ENCODE measurements at places on chromosomes 5 and 9. TPM values are rescaled to one million over a fixed set of nuclear protein-coding genes. Genes with fewer than 3 reads are reported as not detected.

The PCDHGA6 gene
- 10.3 TPM for total RNA-seq

The BARHL1 gene
- total RNA-seq: not detected

The WNK2 gene
- total RNA-seq: 21.3 TPM

The IRGM gene
- total RNA-seq: 0.12 TPM

The F2RL1 gene
- total RNA-seq: 25.9 TPM

The DNAI1 gene
- total RNA-seq: 1.3 TPM

The UBTD2 gene
- 38.5 TPM for total RNA-seq

The PCDHGA9 gene
- total RNA-seq: 9.8 TPM

The WDR38 gene
- not detected for total RNA-seq

The STOML2 gene
- 108 TPM for total RNA-seq

The QRFP gene
- not detected for total RNA-seq

The BTNL8 gene
- 0.47 TPM for total RNA-seq

The S1PR3 gene
- 77.5 TPM for total RNA-seq

The ZNF483 gene
- 14.8 TPM for total RNA-seq

The TEX48 gene
- not detected for total RNA-seq

The DND1 gene
- 0.76 TPM for total RNA-seq

The TRIM36 gene
- total RNA-seq: 1.3 TPM

The TMEM252 gene
- total RNA-seq: 5.7 TPM

The ANKRD18A gene
- total RNA-seq: 2.9 TPM

The ZNF366 gene
- 4.4 TPM for total RNA-seq

The PRR16 gene
- 5.1 TPM for total RNA-seq

The RBM27 gene
- 32.2 TPM for total RNA-seq

The TMEM8B gene
- total RNA-seq: 18.6 TPM

The KIAA1958 gene
- total RNA-seq: 22.1 TPM

The ANXA1 gene
- total RNA-seq: 39.1 TPM

The STKLD1 gene
- 2.0 TPM for total RNA-seq

The DNAJB5 gene
- 8.5 TPM for total RNA-seq

The C9orf50 gene
- total RNA-seq: 0.70 TPM

The PCSK5 gene
- total RNA-seq: 25.0 TPM

The TCF7 gene
- total RNA-seq: 4.7 TPM

The IFNW1 gene
- not detected for total RNA-seq

The MRPL50 gene
- 24.1 TPM for total RNA-seq

The SPINK4 gene
- total RNA-seq: not detected
